ENCODE measurements at places on chromosomes 3 and 15. TPM values are rescaled to one million over a fixed set of nuclear protein-coding genes. Genes with fewer than 3 reads are reported as not detected.

The ARGFX gene
- not detected for total RNA-seq

The PARP14 gene
- 20.9 TPM for total RNA-seq

The ADGRG7 gene
- total RNA-seq: not detected

The MOBP gene
- total RNA-seq: not detected

The ITPKA gene
- 5.4 TPM for total RNA-seq

The EPHA3 gene
- 0.81 TPM for total RNA-seq
